ENCODE measurements at places on chromosomes 2 and 18.

- no peak for DNase-seq
Measured at GRCh38 chr2:88167740-88168139, 2.4 kb upstream of the THNSL2 start.

DNA sequence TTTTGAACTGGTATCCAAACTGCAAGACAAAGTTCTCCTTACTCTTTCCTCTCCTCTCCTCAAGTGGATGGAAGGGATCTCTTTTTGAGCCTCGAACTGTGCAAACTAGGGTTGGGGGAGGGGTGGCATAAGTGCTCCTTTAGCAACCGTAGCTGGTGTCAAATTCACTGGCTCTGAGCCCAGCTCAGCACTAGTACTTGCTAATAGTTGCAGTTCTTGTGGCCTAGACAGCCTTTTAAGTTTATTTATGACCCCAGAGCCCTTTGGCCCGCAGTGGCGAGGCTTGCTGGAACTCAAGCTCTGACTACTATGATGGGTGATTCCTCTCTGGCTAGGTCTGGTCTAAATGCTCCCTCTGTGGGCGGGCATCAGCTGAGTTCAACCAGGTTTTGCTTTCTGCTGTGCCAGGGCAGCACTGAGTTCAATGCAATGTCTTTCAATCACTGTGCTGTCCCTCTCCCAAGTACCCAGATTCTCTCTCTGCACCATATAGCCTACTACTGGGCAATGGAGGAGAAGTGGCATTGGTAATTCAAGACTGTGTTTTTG is 528.4 kb upstream of the SYT4 start:
- DNase-seq, result peak; percentile 72

DNA sequence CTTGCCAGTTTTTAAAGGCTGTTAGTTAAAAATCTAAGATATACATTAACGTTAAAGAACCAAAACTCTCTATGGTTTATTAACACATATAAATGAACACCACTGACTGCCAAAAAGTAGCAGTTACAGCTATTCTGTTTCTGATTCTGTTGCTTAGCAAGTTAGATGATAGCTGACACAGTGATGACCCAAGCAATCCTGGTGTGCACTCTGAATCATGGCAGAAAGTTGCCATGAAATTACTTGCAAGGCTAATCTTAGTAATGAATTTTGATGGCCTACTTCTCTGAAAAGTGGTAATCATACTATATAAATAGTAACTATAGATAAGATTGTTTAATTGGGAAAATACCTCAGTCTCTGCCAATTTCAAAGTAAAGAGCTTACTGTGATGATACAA is 57.7 kb downstream of the ROCK2 start:
- peak; percentile 7 for DNase-seq

GRCh38 chr2:58614219-58614618 is 373.1 kb upstream of the FANCL start:
- peak; percentile 28 for DNase-seq

DNA sequence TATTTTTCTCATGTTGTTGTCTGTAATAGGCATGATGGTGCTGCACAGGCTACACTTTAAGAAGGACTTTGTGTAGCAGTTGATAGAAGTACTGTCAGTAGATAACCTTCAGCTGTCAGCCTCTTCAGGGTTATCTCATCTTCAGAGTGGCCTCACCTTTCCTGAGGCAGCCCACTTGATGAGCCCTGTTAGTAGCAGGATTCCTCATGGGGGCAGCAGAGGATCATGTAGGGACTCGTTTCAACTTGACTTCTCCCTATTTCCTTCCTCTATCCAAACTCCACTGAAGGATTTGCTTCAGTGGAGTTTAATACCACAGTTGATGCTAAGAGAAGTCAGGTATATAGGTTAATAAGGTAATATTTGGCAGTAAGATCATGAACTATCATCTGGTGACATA is 530.3 kb upstream of the FSIP2 start:
- peak; percentile 11 for DNase-seq

GRCh38 chr18:2572171-2572569 is 813 bp downstream of the NDC80 start:
- DNase-seq, result no peak

DNA sequence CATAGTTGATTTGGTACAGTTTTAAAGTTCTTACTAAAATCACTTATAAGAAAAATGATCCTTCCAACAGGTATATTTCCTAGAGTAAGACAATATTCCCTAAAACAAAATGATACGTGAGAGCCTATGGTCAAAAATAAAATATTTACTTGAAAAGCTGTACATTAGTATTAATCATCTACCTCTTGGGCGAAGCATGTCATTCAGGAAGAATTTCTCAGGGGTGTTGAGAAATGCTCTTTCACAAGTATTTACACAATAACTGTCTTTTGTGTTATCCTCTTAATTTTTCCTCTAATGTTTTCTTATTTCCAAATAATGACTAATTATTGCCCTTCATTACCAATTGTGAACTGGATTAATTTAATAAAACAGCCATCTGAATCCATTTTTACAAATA is 466.3 kb downstream of the SATB2 start:
- no peak for DNase-seq

- DNase-seq, result no peak
Measured at GRCh38 chr2:45957533-45958227, 306.2 kb downstream of the PRKCE start.

DNA sequence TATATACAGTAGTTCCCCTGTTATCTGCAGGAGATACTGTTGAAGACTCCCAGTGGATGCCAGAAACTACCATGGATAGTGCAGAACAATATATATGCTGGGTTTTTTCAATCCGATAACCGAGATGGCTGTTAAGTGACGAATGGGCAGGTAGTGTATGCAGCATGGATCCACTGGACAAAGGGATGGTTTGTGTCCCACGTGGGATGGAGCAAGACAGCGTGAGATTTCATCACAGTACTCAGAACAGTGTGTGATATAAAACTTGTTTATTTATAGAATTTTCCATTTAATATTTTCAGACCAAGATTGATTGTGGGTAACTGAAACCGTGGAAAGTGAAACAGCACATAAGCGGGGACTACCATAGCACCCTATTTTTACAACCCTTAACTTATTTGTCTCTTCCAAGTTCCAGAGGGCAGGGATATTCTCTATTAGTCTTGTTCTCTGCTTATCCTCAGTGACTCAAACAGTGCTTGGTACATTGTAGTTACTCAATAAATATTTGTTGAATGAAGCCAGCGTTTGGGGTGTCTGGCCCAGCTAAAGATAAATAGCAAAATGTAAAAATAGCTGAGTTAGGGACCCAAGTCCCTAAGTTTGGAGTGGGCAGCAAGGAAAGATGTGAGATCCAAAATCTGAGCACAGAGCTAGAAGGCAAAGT is 50.0 kb downstream of the RHBDD1 start:
- DNase-seq, result no peak

GRCh38 chr18:57644540-57644939 is 22.9 kb upstream of the NARS1 start:
- DNase-seq, result peak; percentile 41

DNA sequence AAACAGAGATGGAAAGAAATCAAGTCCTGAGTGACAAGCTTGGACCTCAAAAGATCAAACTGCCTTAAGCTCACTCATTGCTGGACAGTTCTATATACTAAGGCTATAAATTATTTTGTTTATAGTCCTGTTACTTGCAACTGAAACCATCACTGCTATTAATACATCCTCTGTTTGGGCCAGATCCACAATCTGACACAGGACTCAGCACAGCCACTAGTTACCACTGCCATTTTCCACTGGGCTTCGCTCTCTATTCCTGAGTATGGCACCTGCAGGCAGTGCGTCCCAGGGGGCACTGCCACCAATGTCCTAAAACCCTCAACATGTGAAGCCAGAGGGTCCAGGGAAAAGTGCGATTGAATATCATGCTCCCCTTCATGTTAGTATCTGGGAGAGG is 52.3 kb downstream of the CYP26B1 start:
- DNase-seq, result no peak

GRCh38 chr2:43155851-43156411 is 70.5 kb downstream of the ZFP36L2 start:
- DNase-seq, result no peak

DNA sequence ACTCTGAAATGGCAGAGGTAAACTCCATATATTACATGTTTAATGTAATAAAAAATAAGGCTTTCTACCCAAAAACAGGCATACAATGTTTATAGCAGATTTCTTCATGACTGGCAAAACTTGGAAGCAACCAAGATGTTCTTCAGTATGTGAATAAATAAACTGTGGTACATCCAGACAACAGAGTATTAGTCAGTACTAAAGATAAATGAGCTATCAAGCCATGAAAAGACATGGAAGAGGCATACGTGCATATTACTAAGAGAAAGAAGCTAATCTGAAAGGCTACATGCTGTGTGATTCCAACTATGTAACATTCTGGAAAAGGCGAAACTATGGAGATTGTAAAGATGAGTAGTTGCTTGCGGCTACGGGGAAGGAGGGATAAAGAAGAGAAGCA is 97.4 kb downstream of the OSR1 start:
- DNase-seq, result no peak

DNA sequence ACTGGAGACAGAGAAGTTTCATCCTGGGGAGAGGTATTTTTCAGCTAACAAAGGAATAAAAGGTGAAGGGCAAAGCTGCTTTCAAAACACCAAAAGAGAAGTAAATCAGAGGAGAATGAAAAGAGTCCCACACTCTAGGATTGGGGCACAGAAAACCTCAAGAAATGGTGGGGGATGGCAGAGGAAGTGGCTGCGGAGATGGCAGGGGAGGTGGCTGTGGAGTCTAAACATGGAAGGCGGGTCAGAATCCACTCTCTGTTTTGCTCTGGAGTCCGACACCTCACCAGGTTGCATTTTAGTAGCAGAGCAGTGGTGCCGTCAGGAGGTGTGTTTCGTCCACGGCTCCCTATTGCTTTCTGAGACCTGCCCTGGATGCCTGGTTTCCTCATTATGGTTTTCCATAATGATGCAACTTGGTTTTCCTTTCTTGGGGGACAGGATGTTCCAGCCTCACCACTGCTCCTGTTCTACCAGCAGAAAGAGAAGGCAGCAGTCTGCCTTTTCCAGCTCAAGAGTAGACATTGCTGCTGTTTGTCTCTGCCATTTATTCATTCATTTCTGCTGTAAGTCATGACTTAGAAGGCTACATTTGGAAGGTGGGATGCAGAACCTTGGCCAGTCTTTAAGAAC is 188.7 kb downstream of the ANKRD44 start:
- no peak for DNase-seq

- DNase-seq, result no peak
Measured at GRCh38 chr2:38806733-38807059, 28.7 kb downstream of the GEMIN6 start.

- DNase-seq, result peak; percentile 19
Measured at GRCh38 chr18:35024965-35025364, 16.2 kb upstream of the MAPRE2 start.
